CD4-positive, alpha-beta T cell (primary cell): ENCODE measurements at places on chromosomes 16 and 17.
A peak's percentile ranks its signal among the peaks of the same experiment; 100 is the strongest.

DNA sequence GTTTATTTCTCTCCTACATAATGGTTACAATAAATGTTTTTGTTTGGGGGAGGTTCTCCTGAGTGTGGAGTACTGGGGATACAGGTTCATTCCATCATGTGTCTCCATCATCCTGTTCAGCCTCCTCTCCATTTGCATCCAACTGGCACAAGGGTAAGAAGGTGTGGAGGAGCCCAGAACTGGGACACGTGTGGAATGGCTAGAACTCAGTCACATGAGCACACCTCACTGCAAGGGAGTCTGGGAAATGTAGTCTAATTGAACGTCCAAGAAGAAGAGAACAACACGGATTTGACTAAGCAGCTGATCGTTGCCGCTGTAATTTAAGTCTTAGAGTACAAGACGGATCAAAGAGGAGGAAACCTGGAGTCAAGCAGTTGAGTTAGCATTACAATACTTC is 6.1 kb downstream of the OR1A1 start:
- H3K27ac ChIP-seq, result no peak overlapping the region
- H3K27me3 ChIP-seq, result peaks cover 6% of the 10 kb centered on the region
- no peaks in the 10 kb centered on the region for H3K36me3 ChIP-seq

GRCh38 chr16:53689636-53690035 is 14.0 kb downstream of the RPGRIP1L start:
- DNase-seq, result no peak
- H3K27me3 ChIP-seq, result no peaks in the 10 kb centered on the region
- no peak overlapping the region for H3K27ac ChIP-seq
- H3K4me3 ChIP-seq, result no peak overlapping the region
- no peaks in the 10 kb centered on the region for H3K36me3 ChIP-seq
- no peaks in the 10 kb centered on the region for H3K4me1 ChIP-seq

DNA sequence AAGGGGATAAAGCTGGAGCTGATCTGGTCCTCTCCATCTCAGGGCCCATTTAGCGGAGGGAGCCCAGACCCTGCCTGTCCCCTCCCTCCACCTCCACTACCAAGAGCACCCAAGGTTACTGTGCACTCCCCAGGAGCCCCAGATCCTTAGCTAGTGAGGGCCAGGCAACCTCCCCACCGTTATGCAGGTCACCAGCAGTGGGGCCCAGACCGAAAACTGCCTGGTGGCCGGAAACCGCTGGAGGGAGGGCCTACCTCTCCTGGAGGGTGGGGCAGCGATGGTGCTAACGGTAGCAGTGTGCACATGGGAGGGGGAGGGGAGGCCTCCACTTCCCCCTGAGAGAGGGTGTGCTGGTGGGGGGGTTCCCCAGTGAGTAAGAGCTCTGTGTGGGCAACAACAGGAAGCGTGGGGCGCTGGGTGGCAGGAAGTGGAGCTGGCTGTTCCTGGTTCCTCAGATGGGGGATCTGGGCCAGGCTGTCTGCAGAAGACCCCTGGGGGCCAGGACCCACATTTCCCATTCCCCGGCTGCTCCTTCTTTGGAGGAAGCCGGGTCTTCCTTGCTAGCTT is 4.4 kb downstream of the FMNL1 start:
- peak overlapping the region; percentile 99 for H3K4me3 ChIP-seq
- H3K36me3 ChIP-seq, result peaks cover 14% of the 10 kb centered on the region
- H3K27me3 ChIP-seq, result no peaks in the 10 kb centered on the region
- DNase-seq, result peak; percentile 76
- H3K27ac ChIP-seq, result peak overlapping the region; percentile 98

DNA sequence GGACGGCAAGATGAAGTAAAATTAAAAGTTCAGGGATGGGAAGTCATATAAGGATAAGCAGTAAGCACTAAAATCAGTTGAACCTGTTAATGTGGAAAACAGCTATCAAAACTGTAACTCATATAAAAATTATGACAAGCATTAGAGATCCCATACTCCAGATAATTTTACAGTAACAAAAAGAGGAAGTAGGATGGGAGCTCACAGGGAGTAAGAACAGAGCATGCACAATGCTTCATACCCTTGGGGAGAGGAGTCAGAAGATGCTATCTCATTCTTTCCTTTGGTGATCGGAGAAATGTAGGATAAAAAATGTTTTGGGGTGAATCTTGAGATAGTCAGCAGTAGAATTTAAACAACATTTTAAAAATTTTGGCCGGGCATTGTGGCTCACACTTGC is 164.7 kb upstream of the CACNG5 start:
- no peak overlapping the region for H3K4me3 ChIP-seq
- no peaks in the 10 kb centered on the region for H3K36me3 ChIP-seq
- no peak overlapping the region for H3K27ac ChIP-seq
- peaks cover 51% of the 10 kb centered on the region for H3K4me1 ChIP-seq
- no peak for DNase-seq
- no peaks in the 10 kb centered on the region for H3K27me3 ChIP-seq

DNA sequence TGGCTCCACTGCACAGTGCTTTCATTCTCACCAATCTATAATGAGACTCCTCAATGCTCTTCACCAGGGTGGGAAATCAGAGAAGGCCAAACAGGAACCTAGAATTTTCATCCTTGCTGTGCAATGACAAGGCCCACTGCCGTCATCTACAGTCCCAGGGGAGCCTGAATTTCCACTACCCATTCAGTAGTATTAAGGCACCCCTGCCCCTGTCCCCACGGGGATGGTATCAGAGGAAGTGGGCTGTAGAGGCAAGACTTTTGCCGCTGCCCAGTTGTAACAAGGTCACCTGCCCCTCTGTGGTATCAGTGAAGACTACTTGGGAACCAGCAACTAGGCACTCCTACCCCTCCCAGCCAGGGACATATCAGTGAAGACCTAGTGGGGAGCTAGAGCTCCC is 104.5 kb downstream of the C16orf78 start:
- H3K27ac ChIP-seq, result no peak overlapping the region
- H3K27me3 ChIP-seq, result no peaks in the 10 kb centered on the region
- no peaks in the 10 kb centered on the region for H3K4me1 ChIP-seq
- no peaks in the 10 kb centered on the region for H3K36me3 ChIP-seq

DNA sequence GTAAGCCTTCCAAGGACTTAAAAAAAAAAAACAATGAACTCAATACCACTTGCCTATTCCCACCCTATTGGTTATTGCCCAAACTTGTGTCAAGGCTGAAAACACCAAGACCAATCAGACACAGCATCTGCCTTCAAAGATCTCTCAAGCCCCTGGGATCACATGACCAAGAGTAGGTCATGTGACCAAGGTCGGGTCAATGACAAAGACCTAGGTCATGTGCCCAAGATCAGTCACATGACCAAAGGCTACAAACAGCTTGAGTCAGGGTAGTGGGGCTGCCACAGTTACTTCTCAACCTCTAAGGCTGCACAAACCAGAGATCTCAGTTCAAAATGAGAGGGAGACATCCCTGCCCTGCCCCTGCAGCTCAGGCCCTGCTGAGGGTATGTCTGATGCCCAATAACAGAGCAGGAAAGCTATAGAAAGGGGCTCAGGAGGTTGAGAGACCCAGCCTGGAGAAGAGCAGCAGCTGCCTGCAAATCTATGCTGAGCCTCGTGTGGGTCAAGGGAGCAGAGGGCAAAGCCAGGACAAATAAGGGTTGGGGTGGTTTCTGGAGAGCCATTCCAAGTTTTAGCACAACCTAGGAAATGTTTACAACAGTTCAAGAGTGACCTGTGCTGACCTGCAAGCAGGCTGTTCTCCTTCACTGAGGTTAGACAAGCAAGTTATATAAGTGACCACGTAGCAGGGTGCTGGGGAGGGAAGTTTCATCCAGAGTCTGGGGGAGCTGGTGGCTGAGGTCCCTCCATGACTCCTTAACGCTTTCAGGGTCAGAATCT is 48.8 kb downstream of the PIMREG start:
- H3K27ac ChIP-seq, result no peak overlapping the region
- no peaks in the 10 kb centered on the region for H3K36me3 ChIP-seq

- H3K4me1 ChIP-seq, result peaks cover 40% of the 10 kb centered on the region
- H3K36me3 ChIP-seq, result no peaks in the 10 kb centered on the region
- no peak for DNase-seq
- peak overlapping the region; percentile 68 for H3K27ac ChIP-seq
- H3K27me3 ChIP-seq, result peaks cover 30% of the 10 kb centered on the region
These were observed 333 bp upstream of the NOG start for GRCh38 chr17:56593086-56593645.
